ENCODE measurements at places on chromosomes 11 and 22. TPM values are rescaled to one million over a fixed set of nuclear protein-coding genes. Genes with fewer than 3 reads are reported as not detected.
A peak's percentile ranks its signal among the peaks of the same experiment; 100 is the strongest.

- DNase-seq: no peak
These were observed 9.8 kb downstream of the KCNJ1 start for GRCh38 chr11:128857341-128857740.

- DNase-seq: no peak
These were observed 97.4 kb downstream of the NTM start for GRCh38 chr11:131467645-131468394.

Gene MUC5AC
- total RNA-seq: not detected

DNA sequence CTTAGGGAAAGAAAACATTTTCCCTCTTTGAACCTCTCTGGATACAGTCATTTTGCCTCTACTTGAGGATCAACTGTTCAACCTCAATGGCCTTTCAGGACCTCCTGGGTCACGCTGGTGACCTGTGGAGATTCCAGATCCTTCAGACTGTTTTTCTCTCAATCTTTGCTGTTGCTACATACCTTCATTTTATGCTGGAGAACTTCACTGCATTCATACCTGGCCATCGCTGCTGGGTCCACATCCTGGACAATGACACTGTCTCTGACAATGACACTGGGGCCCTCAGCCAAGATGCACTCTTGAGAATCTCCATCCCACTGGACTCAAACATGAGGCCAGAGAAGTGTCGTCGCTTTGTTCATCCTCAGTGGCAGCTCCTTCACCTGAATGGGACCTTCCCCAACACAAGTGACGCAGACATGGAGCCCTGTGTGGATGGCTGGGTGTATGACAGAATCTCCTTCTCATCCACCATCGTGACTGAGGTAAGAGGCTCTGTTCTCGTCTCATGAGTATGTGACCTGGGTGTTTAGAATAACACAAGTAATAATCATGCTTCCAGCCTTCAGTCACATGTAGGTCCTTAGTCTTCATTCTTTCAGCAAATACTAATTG is 495 bp downstream of the SLC22A9 start:
- no peak for DNase-seq

DNA sequence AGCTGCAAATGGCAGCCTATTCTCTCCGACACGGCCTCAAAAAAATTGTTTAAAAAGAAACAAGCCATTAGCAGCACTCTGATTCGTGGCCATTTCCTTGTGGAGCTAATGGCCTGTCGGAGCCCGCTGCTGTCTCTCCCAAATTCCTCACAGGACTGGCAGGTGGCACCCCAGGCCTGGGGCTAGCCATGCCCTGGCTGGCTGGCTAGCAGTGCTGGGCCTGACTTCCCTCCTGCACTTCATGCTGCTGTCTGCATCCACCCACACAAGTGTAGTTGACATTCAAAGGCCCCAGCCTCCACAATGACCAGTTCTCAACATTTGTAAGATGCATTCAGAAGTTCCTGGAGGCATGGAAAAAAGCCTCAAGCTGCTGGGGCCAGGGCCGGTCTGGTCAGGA is 61.5 kb downstream of the SMCO4 start:
- DNase-seq: no peak

- DNase-seq: no peak
These were observed 163.3 kb upstream of the RASSF10 start for GRCh38 chr11:12845739-12846358.

Gene OR5L1
- not detected for total RNA-seq

DNA sequence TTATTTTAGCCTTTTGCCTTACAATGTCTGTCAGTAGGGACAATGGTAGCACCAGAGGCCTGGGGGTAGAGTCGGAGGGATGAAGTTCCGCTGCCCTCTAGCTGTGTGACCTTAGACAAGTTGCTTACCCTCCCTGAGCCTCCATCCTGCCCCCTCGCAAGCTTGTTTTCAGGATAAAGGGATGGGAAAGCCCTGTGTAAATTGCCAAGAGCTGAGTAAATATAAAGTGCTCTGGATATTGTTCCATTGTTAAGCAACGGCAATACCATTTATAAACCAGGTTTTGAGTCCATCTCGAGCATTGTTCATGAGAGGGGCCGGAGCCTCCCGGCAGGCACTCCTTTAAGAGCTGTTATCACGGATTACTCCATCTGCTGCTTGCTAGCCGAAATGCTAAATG is 72.9 kb downstream of the ZBTB16 start:
- no peak for DNase-seq

DNA sequence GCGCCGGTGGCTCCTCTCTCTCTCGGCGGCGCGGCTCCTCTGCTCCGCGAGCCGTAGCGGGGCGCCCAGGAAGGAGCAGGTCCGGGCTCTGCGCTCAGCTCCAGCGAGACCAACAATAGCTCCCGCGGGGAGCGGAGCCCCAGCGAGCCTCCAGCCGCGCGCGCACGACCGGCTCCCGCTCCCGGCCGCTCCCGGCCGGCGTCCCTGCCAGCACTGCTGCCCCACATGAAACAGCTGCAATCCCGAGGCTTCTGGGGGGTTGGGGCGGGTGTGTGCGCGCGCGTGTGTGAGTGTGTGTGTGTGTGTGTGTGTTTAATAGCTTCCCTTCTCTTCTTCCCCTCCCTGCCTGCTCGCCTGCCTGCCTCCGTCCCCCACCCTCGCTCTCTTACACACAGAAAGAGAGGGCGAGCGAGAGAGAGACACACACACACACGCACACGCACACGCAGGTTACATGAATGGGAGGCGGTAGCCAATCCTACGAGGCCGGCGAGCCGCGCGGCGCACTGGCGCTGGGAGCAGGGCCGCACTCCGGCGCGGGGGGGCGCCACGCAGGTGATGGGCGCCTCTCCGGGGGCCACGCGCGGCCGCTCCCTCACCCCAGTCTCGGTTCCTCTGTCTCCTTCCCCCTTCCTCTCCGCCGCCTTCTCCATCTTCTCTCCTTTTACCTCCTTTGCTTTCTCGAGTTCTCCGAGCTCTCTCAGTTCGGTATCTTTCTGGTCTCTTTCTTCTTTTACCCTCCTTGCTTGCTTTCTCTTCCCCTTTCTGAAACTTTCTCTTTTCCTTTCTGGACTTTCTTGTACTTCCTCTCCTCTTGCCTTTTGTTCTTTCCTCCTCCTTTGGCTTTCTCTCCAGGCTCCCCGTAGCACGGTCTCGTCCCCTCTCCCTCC is at the start of gene TENM4:
Gene TENM4 (minus strand): TSS at position 460 of the 890 bp plus-strand sequence. CDS start 371,086 bp downstream, outside the sequence.
- peak; percentile 35 for DNase-seq

DNA sequence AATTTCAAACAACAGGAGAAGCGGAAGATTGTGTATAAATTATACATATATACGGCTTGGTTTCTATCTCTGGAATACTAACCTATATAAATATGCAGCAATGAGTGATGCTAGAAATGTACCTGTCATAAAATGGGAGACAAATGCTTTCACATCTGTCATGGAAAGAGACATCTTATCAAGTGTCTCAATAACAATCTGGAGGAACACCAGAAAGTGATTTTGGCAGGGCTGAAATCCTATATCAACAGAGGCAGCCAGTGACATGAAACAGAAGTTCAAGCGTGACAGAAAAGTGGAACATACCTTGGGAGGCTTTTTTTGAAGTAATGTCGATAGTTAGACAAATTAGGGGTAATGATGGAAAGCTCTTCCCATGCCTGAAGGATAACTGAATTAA is 834.6 kb downstream of the JRKL start:
- no peak for DNase-seq

Gene RBMXL2
- total RNA-seq: not detected

Gene LGR4
- total RNA-seq: 2.9 TPM

- no peak for DNase-seq
These were observed 13.7 kb upstream of the SCGB2A2 start for GRCh38 chr11:62256281-62256680.

DNA sequence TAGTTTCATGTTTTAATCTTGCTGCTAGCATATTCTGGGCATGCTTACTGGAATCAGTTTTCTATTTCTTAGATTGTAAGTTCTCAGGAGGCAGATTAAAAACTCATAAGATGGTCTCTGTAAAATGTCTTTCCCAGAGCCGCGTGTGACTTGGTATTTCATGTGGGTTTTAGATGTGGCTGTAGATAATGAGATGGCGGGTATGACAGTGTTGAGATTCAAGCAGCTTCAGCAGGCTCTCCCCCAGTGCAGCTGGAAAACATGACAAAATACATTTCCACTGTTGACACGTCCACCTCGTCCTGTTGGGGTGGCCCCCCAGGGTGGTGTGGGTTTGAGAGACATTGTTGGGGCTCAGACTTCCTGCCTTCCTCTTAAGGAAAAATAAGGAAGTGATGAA is 106.8 kb downstream of the KIRREL3 start:
- DNase-seq: no peak

- no peak for DNase-seq
These were observed 109.3 kb downstream of the FBXO7 start for GRCh38 chr22:32583921-32584335.

- no peak for DNase-seq
These were observed 38.7 kb downstream of the DDI1 start for GRCh38 chr11:104075091-104075490.

DNA sequence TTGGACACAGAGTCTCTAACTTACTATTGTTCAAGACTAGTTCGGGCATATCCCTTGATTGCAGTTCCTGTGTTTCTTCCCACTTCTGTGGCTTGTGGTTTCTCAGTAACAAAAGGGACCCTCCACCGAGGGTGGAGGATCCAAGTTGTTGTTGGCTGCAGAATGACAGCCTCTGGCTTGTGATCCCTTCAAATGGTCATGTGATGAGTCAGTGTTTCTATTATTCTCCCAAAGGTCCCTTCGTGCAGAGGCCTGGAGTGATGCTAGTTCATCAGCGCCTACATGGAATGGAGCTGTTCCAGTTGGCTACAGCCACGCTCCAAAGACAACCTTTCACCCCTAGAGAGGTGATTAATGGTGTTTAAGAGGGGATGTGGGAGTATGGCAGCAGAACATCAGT is 2.6 kb upstream of the VWCE start:
- peak; percentile 8 for DNase-seq

GRCh38 chr11:119901657-119902577 is 172.9 kb upstream of the NECTIN1 start:
- no peak for DNase-seq

DNA sequence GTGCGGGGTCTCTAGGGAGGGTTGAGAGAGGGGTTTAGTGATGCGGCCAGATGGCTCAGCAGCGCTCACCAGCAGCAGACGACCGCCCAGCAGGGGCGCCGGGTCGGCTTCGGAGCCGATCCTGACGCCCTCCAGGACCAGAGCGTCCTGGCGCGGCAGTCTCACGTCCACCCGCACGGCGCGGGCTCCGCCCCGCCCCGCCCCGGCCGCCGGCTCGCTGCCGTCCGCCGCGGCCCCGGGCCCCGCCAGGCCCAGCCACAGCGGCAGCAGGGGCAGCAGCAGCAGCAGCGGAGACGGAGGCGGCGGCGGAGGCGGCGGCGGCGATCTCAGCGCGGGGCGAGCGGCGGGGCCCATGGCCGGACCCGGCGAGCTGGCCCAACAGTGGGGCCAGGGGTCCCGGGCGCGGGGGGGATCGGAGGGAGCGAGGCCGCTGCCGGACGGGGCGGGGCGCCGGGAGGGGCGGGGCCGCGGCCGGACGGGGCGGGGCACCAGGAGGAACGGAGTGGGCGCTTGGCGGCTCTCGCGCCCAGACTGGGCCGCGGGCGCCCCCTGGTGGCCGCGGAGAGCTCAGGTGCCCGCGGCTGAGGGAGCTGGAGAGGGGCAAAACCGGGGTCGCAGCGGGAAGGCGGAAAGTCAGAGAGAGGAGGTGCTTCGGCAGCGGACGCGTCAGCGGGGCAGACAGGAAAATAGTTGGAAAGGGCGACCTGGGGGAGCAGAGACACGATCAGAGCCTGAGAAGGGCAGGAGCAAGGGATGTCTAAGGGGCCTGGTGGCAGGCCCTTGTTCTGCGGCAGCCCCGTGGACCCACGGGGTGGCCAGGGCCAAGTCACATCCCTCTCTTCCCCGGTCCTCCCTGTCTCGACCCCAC is at the start of gene RNF215:
Gene RNF215 (minus strand): TSS at position 452 of the 868 bp plus-strand sequence. CDS start 98 bp downstream, at position 354.
- peak; percentile 85 for DNase-seq

Gene TNKS1BP1
- 36.0 TPM for total RNA-seq

GRCh38 chr11:9814108-9814507 is 150.2 kb downstream of the SWAP70 start:
- no peak for DNase-seq

DNA sequence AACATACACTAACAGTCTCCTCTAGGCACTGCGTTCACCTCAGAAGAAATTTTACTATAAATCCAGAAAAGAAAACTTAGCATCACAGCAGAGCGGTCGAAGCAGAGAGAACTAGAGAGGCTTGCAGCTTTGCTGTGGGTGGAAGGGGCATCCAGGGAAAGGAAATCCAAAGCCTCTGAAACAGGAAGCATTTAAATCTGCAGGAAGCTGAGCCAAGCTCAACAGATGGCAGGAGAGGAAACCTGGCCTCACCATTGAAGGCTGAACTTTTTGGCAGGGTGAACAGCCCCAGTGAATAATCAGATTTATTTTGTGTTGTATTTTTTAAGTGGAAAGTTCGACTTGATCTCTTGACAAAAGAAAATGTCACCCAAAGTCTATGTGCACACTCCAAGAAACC is 858.1 kb downstream of the OPCML start:
- DNase-seq: peak; percentile 96

Gene NELL1
- 0.34 TPM for total RNA-seq

Gene OR10A3
- total RNA-seq: not detected
